Adrenal gland (tissue), 19 donors: ENCODE measurements at places on chromosomes 3 and 15. TPM values are rescaled to one million over a fixed set of nuclear protein-coding genes. Genes with fewer than 3 reads are reported as not detected.

The LDHAL6B gene
- total RNA-seq: not detected

The GRK7 gene
- total RNA-seq: not detected

The SUCLG2 gene
- total RNA-seq: 70.0 TPM

The C3orf62 gene
- total RNA-seq: 4.7 TPM

The IMPG2 gene
- 0.35 TPM for total RNA-seq

The DTX3L gene
- 33.0 TPM for total RNA-seq

The CD86 gene
- total RNA-seq: 17.1 TPM

The GOLGA6L7 gene
- total RNA-seq: not detected

The TERC gene
- 1.4 TPM for total RNA-seq

The CCNDBP1 gene
- total RNA-seq: 160 TPM

The ILDR1 gene
- 5.6 TPM for total RNA-seq

The SLC22A13 gene
- total RNA-seq: 0.25 TPM

The ARL14 gene
- total RNA-seq: not detected

The SSUH2 gene
- 0.19 TPM for total RNA-seq

The WDR49 gene
- total RNA-seq: 1.3 TPM

The UBAP1L gene
- total RNA-seq: 0.69 TPM

The ADIPOQ gene
- total RNA-seq: 8.8 TPM

The ISLR gene
- total RNA-seq: 63.4 TPM

The ITIH1 gene
- total RNA-seq: 0.38 TPM

The PGBD4 gene
- 1.3 TPM for total RNA-seq

The LTK gene
- 0.12 TPM for total RNA-seq

The ZNF592 gene
- 25.0 TPM for total RNA-seq

The LTF gene
- total RNA-seq: 0.55 TPM

The GPR176 gene
- total RNA-seq: 7.3 TPM

The MON1A gene
- 11.6 TPM for total RNA-seq

The SPINK8 gene
- not detected for total RNA-seq

The CHDH gene
- total RNA-seq: 11.9 TPM

The FEZF2 gene
- total RNA-seq: not detected

The TLR9 gene
- total RNA-seq: not detected

The POTEB2 gene
- not detected for total RNA-seq

The ZNF80 gene
- total RNA-seq: not detected

The SEC11A gene
- total RNA-seq: 143 TPM

The AHSG gene
- total RNA-seq: not detected

The MNS1 gene
- 0.64 TPM for total RNA-seq

The ZPLD1 gene
- not detected for total RNA-seq

The RGMA gene
- 2.5 TPM for total RNA-seq

The CELSR3 gene
- total RNA-seq: 1.2 TPM

The DRD3 gene
- total RNA-seq: not detected

The RTP4 gene
- total RNA-seq: 3.1 TPM

The CMTM8 gene
- 15.3 TPM for total RNA-seq

The CHST14 gene
- total RNA-seq: 7.4 TPM

The TGM5 gene
- not detected for total RNA-seq

The ZNF774 gene
- total RNA-seq: 9.7 TPM

The DLL4 gene
- 2.3 TPM for total RNA-seq

The POLQ gene
- total RNA-seq: 0.61 TPM

The TGM4 gene
- 0.28 TPM for total RNA-seq

The NUTM1 gene
- not detected for total RNA-seq

The SLC9C1 gene
- total RNA-seq: not detected

The DHFR2 gene
- total RNA-seq: 7.7 TPM

The IL17RC gene
- 76.5 TPM for total RNA-seq

The PLOD2 gene
- 24.4 TPM for total RNA-seq

The DUOX2 gene
- 0.22 TPM for total RNA-seq

The GOLGA8J gene
- total RNA-seq: not detected

The C3orf20 gene
- total RNA-seq: not detected

The CCR1 gene
- 20.0 TPM for total RNA-seq

The C3orf49 gene
- total RNA-seq: not detected

The WNT7A gene
- total RNA-seq: under 0.01 TPM
